Retinal pigment epithelial cell (primary cell): ENCODE measurements at places on chromosomes 4 and X.

DNA sequence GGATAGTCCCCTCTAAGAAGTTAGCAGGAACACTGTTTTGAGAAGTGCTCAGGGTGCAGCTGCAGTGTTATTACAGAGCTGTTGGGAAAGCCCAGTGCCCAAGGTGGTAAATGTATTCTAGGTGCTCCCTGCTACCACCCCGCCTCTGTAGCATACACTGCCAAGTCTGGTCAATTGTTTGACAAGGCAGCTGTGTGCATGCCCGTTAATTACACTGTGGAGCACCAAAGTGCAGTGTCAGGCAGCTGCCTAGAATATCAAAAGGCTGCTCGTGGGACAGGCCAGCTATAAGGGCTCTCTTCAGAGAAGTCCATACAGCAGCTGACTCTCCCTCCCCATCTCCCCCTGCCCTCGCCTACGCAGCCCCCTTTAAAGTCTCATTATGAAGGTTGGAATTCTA lies 99.9 kb upstream of the KLHL13 start:
- no peak for DNase-seq

DNA sequence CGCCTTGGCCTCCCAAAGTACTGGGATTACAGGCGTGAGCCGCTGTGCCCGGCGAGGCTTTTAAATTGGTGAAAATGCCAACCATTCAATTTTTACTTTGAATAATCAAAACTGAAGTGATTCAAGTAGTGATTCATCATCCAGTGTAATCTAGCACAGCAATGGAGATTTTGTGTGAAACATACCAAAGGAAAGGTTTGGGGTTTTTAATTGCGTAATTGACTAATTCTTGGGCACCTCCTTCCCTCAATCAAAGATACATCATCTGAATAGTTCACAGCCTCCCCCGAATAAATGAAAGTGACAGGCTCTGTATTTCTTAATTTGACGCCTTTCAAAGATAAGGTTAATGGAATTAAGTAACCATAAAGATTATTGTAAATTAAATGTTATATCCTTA lies 69.0 kb downstream of the DMD start:
- DNase-seq = no peak

- no peak for DNase-seq
Observed at GRCh38 chr4:100869276-100869675, 351.5 kb upstream of the EMCN start.

DNA sequence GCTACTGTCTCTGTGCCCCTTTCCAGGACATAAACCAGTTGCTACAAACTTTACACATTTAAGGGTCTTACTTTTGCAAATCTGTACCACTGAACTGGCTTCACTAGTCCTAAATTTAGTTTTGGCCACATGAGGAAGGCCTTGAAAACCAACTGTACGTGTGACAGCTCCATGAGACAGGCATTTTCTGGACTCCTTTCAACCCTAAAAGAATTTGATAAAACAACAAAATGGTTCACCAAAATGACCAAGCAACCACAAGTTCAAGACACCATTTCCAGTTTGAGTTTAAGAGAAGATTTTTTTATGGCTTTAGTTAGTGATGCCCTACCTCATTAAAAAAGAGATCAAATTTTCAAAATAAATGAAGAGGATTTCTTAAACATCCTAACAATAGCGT lies 246.4 kb downstream of the ZNF674 start:
- no peak for DNase-seq

- no peak for DNase-seq
Observed at GRCh38 chrX:44035571-44035970, 62.4 kb upstream of the NDP start.

DNA sequence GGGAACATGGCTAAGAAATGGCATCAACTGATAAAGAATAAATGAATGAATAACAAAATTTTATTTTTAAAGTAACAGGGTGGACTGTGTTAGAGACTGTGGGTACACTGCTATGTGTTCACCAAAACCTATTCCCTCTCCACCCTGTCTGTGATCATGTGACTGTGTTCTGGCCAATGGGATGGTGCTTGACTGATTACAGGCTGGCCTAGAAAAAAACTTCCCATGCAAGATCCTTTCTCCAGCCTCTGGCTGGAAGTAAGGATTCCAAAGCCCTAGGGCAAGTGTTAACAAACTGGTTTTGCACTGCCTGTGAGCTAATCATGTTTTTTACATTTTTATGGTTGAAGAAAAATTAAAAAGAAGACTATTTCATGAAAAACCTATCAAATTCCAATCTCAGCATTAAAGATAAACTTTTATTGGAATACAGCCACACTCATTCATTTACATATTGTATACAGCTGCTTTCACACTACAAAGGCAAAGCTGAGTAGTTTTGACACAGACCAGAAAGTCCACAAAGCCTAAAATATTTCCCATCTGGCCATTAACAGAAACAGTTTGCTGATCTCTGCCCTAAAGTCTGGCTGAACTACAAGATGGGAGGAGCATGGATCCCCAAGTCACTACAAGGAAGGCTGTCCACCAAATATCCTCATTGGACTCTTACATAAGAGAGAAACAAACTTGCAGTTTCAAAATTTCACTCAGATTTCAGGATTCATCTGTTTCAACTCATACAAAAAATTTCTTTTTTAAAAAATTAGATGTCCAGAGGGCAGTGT lies 133.2 kb downstream of the ARHGAP6 start:
- no peak for DNase-seq

DNA sequence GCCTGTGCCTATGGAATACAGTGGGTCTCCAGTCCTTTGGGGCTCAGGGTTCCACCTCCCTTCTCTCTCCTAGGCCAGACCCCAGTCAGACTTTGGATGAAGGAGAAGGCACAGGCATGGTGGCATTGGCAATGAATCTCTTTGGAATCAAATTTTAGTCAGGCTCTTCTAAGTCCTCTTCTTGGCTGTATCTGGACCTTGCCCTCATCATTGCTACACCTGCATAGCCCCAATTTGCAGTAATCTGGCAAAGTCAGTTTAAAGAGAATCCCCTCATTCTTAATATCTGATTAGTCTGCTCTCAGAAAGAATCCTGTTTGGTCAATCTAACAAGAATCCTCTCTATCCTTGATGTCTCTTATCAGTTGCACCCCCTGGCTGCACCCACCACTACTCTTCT lies 77.6 kb downstream of the SLC16A2 start:
- DNase-seq = no peak
